Midbrain (tissue), 1 donor: ENCODE measurements at places on chromosomes 1 and 21.

GRCh38 chr1:59701376-59701775 lies 113.4 kb upstream of the HOOK1 start:
- no peak for DNase-seq

DNA sequence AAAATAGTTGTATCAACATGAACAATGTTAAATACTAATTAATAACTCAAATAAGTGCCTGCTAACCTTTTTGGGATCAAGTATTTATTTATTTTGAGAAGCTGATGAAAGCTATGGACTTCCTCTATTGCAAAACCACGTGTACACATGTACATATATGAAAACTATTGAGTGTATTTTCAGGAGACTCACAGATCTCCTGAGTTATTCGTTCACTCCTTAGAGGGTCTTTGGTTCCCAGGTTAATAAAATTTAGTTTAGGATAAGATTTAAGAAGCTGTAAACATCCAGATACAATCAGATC lies 130.5 kb downstream of the DISC1 start:
- DNase-seq: no peak

DNA sequence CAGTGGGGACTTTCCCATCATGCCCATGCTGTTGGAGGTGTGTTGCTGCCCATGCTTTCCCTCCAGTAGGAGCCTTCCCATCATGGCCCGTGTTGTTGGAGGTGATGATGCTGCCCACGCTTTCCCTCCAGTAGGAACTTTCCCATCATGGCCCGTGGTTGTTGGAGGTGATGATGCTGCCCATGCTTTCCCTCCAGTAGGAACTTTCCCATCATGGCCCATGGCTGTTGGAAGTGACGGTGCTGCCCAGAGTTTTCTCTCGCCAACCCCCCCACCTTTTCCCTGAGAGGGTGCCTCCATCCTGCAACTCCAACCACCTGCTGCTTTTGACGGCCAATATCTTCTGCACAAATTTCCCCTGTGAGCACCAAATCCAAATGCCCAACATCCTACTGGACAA lies 205.7 kb downstream of the TOMM20 start:
- DNase-seq: no peak

- DNase-seq: no peak
Observed at GRCh38 chr21:26806801-26807295, 38.4 kb downstream of the ADAMTS1 start.

- no peak for DNase-seq
Observed at GRCh38 chr1:219629296-219629880, 16.5 kb upstream of the ZC3H11B start.

DNA sequence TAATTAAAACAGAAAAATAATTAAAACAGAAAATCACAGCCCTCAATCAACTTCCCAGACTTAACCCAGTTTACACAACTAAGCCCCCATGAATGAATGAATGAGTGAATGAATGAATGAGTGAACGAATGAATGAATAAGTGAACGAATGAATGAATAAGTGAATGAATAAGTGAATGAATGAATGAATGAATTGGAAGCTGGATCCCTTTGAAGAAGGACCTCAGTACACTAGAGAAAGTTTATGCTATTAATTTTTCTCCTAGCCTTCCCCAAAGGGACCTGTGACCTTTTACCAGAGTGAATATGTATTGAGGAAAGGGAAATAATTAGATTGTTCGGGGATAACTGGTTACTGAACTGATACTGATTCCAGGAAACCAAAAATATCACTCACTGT lies 5.6 kb downstream of the SPSB1 start:
- no peak for DNase-seq

DNA sequence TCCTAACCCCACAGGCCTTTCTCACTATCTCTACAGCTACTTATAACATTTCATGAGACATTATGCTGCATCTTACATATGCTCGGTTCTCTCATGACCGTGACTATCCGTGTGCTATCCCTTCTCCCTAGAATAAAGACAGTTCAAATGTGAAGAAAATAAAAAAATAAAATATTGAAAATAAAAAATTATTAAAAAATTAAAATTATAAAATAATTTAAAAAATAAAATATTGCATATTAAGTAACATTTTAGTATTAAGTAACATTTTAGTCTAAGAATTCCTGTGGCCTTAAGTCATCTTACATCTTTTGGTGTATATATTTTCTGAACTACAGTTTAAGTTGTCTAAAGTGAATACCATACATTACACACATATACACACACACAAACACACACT lies 415.5 kb downstream of the DPYD start:
- no peak for DNase-seq
